WTC11 (cell line): ENCODE measurements at places on chromosomes 7 and 10. TPM values are rescaled to one million over a fixed set of nuclear protein-coding genes. Genes with fewer than 3 reads are reported as not detected.
A peak's percentile ranks its signal among the peaks of the same experiment; 100 is the strongest.

- DNase-seq = no peak
Measured at GRCh38 chr10:108452533-108452932, 1288.0 kb upstream of the SORCS1 start.

- DNase-seq = no peak
Measured at GRCh38 chr10:88849234-88849633, 2.4 kb downstream of the ANKRD22 start.

DNA sequence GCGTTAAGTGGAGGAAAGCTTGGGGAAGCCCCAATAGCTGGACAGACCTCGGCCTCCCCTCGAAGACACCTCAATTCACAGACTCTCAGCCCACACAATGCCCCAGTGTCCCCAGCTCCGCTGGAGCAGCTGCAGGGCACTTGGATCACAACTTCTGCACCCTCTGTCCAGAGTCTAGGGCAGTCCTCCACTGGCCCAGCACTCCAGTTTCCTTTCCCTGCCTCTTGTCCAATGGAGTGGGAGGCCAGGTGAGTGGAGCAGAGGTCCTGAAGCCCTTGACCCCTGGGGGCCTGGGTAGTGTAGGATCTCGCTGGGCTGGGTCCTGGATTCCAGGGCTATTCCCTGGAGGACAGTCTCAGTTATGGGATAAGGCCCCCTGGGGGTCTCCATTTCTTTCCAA is 11.9 kb downstream of the SFRP5 start:
- DNase-seq = no peak

DNA sequence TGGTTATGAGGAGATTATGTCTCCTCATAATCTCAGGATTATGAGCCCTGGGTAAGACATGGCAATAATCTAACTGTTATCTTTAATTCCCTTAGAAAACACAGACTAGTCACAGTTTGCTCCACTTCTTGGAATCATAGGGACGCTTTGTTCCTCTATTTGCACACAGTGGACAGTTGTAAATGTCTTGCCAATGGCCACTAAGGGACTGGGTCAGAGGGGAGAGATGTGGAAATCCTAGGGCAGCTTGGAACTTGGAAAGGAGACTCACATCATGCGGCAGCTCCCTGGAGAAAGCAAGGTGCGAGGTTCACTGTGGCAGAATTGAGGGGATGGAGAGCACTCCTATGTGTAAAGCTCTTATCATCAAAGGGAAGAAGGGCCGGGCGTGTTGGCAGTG is 266.1 kb downstream of the PRPF18 start:
- DNase-seq = no peak

Gene PRRT4
- total RNA-seq = 0.92 to 1.5 TPM (median 1.2 TPM) in 3 replicates

Gene PRKCQ
- 8.4 to 8.7 TPM (median 8.7 TPM) in 3 replicates for total RNA-seq

DNA sequence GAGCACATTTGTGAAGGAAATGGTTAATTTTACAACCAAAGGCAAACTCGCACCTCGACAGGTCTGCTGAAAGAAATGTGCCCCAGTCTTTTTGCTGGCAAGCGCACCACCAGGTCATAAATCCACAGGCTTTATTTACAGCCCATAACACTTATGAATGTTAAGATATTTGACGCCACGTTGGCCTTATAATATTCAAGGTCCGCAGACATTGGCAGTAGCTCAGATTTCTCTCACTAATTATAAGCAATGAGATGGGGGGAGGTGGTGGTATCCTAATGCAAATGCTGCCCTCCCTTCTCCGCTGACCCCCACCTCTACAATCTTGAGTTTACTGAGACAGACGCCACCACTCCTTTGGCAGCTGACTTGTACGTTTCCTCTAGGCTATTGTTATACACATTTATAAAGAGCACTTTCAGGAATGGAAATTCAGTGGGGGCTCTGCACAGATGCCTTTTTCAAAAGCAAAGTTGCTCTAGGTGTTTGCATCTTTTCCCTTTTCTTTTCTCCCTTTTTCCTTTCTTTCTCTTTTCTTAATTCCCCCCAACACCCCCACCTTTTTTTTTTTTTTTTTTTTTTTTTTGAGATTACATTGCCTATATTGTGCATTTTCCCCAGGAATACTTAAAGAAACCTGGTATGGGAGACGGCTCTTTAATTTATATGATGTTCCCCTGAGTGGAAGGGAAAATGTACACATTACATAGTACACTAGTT is 6.7 kb downstream of the TCF7L2 start:
- peak; percentile 25 for DNase-seq
